ENCODE measurements at places on chromosomes 7 and 10.
A peak's percentile ranks its signal among the peaks of the same experiment; 100 is the strongest.

- DNase-seq = no peak
Measured at GRCh38 chr10:29314726-29315125, 25.9 kb downstream of the LYZL1 start.

- DNase-seq = no peak
Measured at GRCh38 chr7:42237811-42238541, 967 bp upstream of the GLI3 start.

DNA sequence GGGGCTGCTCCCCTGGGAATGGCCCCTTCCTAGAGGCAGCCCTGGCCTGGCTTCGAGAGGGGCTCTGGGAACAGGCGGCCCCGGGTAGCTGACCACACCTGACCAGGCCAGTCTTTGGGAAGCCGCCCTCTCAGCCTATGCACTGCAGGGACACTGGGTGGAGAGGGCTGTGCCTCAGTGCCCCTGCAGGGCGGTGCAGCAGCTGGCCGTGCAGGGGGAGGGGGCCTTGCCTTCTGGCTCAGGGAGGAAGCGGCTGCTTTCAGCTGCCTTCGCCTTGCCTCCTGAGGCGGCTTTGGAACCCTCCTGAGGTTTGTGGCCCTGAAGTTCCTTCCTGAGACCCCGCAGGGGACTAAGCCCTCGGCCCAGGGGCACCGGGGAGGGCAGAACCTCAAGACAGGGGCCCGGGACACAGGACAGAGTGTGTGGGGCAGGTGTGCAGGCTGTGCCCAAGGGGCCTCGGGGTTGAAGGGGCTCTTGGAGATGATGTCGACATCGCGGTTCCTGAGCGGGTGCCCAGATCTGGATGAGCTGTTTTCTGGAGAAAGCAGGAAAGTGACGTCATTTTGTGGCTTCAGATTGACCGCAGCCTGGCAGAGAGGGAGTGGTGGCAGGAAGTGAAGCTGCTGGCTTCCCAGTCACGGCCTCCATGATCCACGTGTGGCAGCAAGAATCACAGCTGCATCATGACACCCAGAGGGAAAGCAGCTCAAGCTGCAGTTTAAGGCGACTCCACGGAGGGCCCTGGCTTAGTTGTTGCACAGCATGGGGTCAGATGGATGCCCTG, 17.7 kb downstream of the ADAM8 start:
- DNase-seq = no peak

DNA sequence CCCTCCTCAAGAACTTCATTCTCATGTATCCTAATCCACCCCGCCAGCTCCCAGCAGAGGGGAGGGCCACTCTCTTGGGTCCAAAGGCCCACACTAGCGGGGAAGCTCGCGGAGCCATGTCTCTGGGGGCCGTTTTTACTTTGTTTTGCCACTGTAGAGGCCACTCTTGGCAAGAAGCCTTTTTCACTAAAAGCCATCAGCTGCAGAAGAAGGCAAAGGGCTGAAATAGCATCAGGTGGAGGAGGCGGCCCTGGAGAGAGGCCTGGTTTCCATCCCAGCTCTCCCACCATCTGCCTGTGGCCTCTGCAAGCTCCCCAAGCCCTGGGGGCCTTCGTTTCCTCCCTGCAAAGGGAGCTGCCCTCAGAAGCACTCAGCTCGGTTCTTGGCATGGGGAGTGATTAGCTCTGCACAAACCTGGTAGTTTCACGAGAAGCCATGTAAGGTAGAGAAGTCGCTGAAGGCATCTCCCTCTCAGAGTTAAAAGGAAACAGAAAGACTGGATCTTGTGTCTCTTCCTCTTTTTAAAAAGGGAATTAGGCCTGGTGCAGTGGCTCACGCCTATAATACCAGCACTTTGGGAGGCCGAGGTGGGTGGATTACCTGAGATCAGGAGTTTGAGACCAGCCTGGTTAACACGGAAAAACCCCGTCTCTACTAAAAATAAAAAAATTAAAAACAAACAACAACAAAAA, 70.3 kb downstream of the PARP12 start:
- peak; percentile 46 for DNase-seq

- no peak for DNase-seq
Measured at GRCh38 chr7:100588438-100588837, 2.3 kb downstream of the FBXO24 start.

- DNase-seq = no peak
Measured at GRCh38 chr10:113441220-113441619, 111.6 kb upstream of the HABP2 start.

DNA sequence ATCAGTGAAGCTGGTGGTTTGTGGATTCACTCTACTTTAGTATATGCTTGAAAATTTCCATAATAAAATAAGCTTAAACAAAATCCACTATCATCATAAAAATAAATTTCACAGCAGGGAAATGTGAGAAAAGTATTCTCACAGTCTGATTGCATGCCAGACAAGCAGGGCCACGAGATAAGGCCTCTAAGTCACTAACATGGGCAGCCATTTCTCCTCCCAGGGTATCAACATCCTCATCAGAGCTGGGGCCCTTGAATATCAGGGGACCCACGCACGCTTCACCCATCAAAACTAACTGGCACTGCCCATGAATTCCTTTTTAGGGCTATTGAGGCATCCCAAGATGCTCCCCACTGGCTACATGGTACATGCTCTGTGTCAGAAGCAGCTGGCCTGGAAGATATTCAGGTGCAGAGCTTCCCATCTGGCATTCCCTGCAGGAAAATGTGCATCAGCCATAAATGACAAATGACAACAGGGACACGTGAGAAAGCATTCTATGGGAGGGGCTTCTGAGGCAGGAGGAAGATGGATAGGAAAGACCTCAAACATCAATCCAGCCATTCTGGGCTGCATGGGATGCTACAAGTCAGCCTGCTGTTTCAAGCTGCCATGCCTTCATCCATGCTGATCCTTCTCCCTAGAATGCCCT, 17.4 kb downstream of the CCDC6 start:
- no peak for DNase-seq

GRCh38 chr10:77664696-77665095, 27.1 kb upstream of the KCNMA1 start:
- DNase-seq = no peak

DNA sequence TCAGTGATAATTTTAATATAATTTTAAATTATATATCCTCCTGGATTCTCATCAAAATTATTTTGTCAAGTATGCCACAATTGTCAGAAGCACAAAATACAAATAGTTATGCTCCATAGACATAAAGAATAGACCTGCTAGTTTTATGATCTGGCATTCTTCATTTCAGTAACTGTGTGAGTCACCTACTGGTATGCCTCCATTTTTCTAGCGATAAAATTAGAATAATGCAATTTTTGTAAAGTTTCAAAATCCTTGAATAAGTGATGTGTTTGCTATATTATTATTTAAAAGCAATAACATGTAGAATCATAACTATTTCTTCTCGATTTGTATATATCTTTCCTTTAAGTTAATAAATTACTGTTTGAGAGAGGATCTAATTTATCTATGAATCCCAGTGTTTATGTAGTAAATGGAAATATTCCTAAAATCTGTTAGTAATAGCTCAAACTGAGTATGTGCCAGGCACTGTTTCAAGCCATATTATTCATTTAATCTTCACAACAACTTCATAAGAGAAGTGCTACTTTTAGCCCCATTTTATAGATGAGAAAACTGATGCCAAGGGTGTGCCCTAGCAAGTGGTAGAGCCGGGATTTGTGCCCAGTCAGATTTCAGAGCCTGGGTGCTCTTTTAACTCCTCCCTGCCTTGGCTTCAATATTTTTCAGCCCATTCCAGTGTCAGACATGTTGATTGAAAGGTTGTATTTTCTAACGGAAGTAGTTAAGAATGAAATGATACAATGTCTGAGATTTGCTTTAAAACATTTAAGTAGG, 38.4 kb downstream of the NET1 start:
- no peak for DNase-seq

- no peak for DNase-seq
Measured at GRCh38 chr10:132355297-132355696, 23.3 kb downstream of the LRRC27 start.

- DNase-seq = no peak
Measured at GRCh38 chr10:129614341-129614740, 147.3 kb downstream of the MGMT start.

GRCh38 chr7:6718124-6718523, 11.4 kb upstream of the ZNF12 start:
- no peak for DNase-seq

DNA sequence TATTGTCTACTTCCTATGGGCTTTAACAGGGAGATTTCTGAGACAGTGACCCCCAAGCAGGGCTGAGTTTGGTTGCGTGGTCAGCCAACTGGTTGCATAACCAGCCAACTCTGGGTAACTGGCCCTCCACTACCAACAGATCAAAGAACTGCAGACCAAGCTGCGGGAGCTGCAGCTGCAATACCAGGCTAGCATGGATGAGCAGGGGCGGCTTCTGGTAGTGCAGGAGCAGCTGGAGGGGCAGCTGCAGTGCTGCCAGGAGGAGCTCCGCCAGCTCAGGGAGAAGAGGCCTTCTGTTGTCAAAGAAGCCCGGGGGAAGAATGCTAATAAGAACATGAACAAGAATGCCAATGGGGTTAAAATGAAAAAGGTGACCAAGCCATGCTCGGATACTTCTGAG, 15.7 kb upstream of the FLNC start:
- DNase-seq = no peak

- DNase-seq = no peak
Measured at GRCh38 chr10:77266242-77266641, 371.4 kb downstream of the KCNMA1 start.

- no peak for DNase-seq
Measured at GRCh38 chr10:17233286-17233991, 5.4 kb downstream of the VIM start.

DNA sequence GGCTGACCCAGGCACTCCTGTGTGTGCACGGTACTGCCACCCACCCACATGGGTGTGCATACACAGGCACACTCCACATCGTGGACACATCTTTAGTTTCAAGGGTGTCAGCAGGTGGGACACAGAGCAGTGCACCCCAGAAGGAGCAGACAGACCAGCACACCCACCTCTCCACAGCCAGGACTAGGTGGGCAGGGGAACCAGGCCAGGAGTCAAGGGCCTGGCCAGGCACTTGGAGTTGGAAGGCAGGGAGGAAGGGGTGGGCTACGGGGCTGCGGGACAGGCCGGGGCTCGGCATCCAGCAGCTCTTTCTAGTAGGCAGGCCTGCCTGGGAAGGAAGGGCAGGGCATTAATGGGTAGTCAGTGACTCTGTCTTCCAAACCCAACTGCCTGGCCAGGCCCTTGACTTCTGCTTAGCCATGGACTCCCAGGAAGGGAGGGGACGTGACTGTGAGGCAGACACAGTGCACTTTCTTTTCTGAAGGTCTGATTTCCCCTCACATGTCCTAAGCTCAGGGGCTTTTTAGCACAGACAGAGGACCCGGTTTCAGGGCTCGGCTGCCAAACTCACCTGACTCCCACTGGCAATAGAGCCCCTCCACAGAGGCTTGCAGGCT, 14.6 kb downstream of the RASGEF1A start:
- DNase-seq = no peak

DNA sequence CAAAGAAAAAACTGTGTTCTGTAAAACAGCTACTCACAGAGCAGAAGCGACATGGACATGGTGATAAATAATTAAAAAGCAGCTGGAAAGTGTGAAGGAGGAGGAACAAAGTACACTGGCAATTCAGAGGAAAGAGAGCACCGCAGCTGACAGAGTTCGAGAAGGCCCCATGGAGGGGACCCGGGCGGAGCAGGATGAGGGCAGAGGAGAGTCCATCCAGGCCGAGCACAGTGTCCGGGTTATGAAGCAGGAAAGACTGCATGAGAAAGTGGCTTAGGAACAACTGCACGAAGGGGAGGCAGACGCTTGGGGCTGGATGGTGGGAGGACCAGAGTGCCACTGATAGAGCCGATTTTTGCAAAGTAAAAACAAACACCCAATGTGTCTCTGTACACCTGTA, 185.5 kb downstream of the ZMYND11 start:
- no peak for DNase-seq

- DNase-seq = no peak
Measured at GRCh38 chr7:22108151-22108845, 162.6 kb upstream of the CDCA7L start.

DNA sequence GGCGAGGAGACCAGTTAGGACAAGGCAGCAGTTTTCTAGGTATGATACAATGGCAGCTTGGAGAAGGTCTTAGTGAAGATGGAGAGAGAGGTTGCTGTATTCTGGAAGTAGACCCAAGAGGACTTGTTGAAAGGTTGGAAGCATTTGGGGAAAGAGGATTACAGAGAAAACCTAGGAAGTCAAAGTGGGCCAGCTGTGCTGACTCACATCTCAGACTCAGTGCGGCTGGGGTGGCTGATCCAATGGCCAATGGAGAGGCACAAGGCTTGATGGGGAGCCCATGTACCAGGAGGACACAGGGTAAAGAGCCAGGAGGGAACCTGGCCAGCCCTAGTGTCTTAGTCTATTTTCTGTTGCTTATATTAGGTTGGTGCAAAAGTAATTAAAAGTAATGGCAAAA, 194.5 kb upstream of the GALNT17 start:
- no peak for DNase-seq

DNA sequence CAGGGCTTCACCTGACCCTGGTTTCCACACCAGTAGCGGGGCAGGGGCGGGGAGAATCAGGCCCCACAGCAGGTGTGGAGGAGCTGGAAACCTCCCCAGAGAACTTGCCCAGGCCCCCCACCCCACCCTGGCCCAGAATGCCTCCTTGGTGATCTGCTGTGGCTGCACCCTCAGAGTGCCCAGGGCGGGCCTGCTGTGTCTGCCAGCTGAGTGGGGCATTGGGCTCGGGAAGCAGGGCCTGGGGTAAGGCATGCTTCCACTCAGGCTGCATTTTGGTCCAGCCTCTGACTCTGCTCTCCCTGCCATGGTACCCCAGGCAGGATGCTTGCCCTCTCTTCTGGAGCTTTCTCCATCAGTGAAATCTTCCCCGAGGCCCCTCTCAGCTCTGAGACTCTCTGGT, 1.1 kb upstream of the CRHR2 start:
- no peak for DNase-seq

DNA sequence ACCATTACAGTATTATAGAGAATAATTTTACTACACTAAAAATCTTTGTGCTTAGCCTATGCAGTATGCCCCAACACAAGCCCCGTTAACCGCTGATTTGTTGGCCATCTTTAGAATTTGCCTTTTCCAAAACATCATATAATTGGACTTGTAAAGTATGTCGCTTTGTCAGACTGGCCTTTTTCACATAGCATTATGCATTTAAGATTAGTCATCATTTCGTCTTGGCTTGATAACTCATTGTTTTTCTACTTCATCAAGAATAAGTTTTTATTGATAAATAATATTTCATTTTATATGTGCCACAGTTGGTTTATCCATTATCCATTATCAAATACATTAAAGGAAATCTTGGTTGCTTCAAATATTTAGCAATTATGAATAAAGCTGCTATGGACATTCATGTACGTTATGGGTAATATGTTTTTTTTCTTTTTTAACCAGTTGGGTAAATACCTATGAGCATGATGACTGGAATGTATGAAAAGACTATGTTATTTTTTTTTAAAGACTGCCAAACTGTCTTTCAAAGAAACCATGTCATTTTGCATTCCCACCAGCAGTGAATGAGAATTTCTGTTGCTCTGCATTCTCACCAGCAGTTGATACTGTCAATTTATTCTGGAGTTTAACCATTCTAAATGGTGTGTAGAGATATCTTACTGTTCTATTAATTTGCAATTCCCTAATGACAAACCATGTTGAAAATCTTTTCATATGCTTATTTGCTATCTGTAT, 273.1 kb upstream of the KCND2 start:
- no peak for DNase-seq

GRCh38 chr7:154412105-154412504, 359.9 kb downstream of the DPP6 start:
- no peak for DNase-seq

- no peak for DNase-seq
Measured at GRCh38 chr10:79084012-79084971, 15.5 kb downstream of the ZMIZ1 start.
